Urothelium cell line (cell line): ENCODE measurements at places on chromosomes 16 and 17.
A peak's percentile ranks its signal among the peaks of the same experiment; 100 is the strongest.

- DNase-seq: no peak
These were observed 358.3 kb downstream of the SEC14L1 start for GRCh38 chr17:77498791-77499698.

DNA sequence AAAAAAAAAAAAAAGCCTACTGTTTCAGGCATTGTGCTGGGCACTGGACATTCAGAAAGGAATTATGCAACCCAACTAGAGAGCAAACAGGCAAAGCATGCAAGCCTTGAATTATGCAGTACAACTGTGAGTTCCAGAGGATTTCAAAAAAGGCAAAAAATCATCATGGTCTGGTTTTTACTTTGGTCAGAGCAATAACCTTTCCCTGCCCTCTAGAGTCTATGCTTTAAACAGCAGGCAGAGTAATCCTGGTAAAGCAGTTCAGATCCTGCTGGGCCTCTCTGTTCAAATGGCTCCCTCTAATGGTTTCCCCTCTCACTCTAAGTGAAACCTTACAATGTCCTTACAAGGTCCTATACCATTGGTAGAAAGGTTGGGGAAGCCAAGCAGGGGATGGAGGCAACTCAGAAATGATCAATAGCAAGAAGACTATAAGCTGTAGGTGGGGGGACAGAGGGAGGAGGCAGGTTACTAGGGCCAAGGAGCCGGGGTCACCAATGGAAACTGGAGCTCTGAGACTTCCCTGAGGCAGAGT is 4.6 kb upstream of the TAF15 start:
- DNase-seq: peak; percentile 86

DNA sequence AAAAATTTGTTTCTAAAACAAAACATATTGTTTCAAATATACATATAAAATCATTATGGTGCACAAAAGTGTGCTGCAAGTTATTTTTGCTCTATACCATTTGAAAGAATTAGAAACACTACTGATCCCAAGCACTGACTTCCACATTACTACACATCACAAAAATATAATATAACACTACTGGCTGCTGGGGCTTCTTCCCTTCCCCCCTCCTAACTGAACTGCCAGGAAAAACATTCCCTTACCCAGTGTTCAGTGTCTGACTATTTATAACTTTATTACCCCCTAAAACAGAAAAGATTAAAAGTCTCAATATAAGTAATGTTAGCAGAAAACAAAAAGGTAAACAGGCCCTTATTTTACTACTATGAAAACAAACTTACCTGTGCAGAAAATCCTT is 36.9 kb downstream of the GPATCH8 start:
- DNase-seq: no peak

- no peak for DNase-seq
These were observed 15.1 kb downstream of the SOCS1 start for GRCh38 chr16:11240636-11241473.

GRCh38 chr16:78045865-78046581 is 23.7 kb downstream of the CLEC3A start:
- peak; percentile 88 for DNase-seq

DNA sequence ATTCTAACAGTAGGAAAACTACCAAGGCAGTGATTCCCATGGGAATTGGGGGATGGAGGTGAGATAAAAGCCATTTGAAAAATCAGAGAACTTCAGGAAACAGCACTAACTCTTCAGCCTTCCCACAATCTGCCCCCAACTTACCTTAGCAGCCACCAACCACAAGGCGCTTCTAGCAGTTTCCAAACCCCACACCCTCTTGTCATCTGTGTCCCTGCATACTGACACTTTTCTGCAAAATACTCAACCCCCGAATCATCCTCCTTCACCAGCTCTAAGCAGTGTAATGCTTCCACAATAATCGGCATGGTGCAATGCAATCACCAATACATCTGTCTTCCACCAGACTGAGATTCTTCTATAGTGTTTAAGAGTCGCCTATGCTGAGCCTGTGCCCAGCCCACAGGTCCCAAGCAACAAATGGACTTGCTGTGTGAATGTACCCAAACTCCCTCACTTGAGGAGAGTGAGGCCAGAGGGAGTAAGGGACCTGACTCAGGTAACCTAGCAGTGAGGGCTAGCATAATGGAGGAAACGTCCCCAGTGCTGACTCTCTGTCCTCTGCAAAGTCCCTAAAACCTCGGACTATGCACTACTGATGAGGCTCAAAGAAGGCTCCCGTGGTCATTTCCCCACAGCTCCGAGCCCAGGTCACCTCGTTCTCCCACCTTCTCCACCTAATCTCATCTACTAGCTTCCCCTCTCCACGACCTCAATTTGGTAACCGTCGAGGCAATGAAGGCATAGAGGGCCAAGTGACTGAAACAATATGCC is 943 bp downstream of the DYNC1LI2 start:
- no peak for DNase-seq

DNA sequence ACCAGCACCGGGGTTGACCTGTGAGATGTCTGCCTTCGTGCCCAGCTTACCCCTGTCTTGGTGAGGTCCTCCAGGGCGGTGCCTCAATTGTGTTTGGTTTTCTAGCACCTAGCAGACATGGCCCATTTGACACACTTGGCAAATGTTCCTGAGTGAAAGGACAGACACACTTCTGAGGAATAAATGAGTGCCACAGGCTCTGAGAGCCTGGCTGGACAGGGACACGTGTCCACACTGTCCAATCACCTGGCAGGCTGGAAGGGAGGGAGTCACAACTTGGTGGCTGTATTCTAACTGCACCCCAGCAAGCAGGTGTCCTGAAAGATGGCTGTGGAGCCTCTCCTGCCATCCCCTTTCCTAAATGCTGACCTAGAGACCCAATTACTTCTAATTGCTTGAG is 7.4 kb downstream of the MAP3K14 start:
- DNase-seq: no peak

DNA sequence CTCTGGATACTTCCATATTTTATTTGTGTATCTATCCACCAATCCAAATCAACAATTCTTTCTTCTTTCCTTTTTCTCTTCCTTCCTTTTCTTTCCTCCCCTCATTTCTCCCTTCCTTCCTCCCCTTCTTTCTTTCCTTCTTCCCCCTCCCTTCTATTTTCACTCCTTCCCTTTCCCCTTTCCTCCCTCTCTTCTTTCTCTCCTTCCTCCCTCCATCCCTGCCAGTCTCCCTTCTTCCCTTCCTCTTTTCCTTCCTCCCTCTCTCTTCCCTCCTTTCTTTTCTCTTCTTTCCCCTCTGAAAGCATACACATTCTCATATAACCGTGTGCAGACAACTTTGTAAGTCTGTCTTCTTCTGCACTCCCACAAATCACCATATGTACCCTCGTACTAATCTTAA is 382.3 kb upstream of the MAF start:
- DNase-seq: no peak

- DNase-seq: no peak
These were observed 5.6 kb upstream of the PGS1 start for GRCh38 chr17:78372841-78373240.

DNA sequence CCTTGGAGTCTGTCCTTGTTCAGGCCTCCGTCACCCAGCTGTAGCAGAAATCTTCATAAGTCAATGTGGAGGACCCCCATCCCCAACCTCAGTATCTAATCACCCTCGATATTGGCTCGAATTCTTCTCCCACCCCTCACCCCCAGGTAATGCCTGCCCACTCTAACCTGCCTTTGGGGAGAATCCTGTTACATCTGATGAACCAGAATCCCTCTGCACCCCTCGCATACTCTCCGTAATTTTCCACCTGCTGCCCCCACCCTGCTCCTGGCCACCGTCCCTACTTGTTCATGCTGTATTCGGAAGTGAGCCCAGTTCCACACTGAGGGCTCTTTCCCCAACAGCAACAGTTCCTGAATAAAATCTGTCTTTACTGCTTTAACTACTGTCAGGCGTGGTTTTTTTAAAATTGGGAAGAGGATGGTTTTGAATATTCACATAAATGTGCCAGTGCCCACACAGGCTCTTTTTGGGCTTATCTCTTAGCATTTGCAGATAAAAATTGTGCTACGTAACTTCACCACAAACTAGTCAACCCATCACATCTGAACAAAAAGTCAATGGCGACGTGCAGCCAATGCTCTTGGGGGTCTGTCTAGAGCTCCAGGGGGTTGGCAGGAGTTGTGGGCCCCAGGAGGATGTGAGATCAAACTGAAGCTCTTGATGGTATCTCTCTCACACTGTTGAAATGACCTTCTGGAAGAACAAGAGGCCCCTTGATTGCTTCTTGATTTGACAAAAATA is 73.7 kb downstream of the NETO2 start:
- DNase-seq: no peak

DNA sequence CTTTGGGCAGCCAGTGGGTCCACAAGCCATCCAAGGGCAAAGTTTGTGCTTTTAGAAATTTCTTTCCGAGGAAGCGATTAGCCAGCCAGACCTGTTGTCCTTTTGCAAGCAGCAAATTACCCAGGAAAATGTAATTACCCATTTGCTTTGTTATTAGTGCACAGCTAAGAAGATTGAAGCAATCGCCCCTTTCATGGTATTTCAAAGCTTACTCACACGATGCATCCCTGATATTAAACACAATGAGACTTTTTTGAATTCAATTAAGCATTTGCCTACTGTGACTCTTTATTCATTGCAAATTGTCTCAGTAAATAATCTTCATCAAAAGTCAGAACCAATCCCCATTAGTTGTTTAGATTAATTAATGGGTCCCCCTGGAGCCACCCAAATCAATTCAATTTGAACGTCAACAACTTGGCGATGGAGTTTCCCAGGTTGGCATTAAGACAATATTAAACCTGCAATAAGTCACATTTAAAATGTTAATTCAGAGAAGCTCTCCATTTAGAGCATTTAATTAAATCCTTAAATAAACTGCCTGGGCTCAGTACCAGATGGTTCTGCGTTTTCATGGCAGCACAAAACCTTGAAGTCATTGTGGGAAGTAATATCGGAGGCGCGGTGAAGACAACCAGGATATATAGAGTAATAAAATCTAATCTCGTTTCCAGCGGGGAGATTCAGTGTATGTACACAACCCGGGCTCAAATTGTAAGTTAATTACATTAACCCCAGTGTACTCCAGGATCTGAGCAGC is 366.2 kb upstream of the TNRC6C start:
- no peak for DNase-seq

DNA sequence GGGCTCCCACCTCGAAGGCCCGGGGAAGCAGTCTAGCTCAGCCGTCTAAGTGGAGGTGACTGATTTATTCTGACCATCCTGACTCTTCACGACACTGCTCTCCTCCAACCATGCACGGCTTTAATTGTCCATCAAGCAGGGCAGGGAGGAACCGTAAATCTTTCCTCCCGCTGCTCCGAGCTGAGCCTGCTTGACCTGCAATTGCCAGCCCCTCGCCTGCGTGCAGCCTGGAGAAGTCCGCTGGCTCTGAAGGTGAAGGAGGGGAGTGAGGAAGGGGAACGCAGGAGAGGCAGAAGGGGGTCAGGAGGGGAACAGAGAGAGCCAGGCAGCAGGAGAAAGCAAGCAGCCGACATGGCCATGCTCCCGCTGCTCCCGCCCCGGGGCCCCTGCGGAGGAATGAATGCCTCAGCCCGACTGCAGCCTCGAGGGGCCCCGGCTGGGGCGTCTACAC is 10.1 kb downstream of the RBFOX3 start:
- DNase-seq: no peak

DNA sequence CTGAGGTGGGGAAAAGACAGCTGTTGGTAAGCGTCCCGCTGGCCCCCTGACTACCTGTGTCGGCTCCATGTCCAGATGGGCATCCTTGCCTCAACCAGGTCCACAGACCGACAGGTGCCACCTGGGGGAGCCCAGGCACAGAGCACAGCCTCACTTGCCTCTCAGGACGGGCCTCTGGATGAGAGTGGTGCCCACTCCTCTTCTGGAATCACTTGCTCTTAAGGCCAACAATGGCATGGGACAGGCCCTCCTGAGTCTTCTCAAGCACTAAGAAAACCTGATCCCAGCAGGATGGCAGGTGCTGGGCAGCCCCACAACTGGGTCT is 17.2 kb downstream of the SLC16A3 start:
- no peak for DNase-seq

GRCh38 chr17:47287068-47287467 is 33.4 kb downstream of the ITGB3 start:
- DNase-seq: no peak

DNA sequence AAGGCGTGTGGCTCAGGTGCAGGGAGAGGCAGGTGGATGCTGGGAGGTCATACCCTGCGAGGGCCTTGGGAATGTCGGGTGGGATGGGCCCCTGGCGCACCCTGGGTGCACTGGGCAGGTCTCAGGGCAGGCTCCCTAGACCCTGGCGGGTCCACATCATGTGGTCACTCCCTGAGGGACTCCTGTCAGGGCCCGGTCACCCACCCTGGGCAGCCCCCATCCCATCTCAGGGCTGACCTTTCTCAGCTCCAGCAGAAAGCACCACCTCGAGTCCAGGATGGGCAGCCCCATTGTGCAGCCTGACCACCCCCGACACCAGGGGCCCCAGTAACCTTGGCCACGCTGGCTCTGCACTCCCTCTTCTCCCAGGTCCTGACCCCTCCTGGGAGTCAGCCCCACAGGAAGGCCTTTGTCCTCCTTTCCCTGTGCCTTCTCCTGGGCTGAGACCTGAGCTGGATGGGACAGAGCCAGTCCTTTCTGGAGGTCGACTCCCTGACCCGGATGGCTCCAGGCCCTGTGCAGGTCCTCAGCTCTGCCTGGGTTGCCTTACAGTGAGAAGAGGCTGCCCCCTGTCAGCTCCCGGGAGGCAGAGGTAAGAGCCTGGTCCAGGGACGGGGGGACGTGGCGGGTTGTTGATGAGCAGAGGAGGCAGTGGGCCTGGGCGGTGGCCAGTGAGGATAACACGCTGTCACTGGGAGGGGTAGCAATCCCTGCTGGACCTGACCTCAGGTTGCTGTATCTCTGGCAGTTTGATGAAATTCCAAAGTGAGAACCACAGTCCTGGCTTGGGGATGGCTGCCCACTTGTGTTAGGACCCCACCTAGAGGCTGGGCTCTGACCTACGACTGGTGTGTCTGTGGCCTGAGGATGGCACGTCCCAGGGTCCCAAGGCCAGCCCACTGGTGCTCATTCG is 77.9 kb downstream of the GOSR1 start:
- no peak for DNase-seq

GRCh38 chr16:68985268-68985667 is 120.2 kb upstream of the HAS3 start:
- no peak for DNase-seq

- DNase-seq: no peak
These were observed 137.5 kb downstream of the ANKFN1 start for GRCh38 chr17:56290802-56291118.

- DNase-seq: no peak
These were observed 72.0 kb upstream of the TOX3 start for GRCh38 chr16:52618753-52619497.
